ENCODE measurements at places on chromosomes 5 and 9.

- DNase-seq: no peak
These were observed 309.8 kb downstream of the IRX2 start for GRCh38 chr5:2441495-2442180.

DNA sequence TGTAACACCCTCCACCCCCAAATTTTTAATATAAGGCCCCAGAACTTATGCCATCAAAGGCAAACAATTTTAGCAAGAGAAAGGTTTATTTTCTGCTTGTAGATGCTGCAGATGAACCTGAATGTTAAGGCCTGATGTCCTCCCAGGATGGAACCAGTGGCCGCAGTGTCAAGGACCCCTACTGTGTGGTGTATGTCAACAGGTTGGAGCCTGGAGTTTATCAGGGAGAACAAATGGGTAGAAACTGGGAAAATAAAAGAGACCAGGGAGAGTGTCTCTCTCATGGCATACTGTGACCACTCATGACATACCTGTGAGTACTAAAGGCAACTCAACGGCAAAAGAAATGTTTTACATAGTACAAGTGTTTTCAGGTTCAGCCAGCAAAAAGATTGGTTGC, 34.5 kb upstream of the LMNB1 start:
- no peak for DNase-seq

- no peak for DNase-seq
These were observed 269.8 kb upstream of the RFX3 start for GRCh38 chr9:3795556-3795955.

DNA sequence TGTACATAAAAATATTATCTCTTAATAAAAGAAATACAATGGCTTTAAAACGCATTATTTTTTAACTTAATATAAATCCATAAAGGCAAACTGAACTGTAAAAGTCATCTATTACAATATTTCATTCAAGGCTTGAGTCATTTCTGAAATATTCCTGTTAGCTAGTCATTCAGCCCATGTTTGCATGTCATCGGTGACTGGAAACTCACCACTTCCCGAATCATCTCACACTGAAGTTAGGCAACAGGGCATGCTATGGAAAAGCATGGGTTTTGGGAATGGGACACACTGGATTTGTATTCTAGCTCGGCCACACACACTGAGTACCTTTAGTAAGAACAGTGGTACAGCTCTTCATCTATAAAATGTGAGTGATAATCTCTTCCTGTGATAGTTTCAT, 691.1 kb upstream of the C9orf72 start:
- no peak for DNase-seq

GRCh38 chr9:125843646-125844045, 96.5 kb downstream of the PBX3 start:
- DNase-seq: no peak

GRCh38 chr5:143524338-143524945, 121.0 kb upstream of the NR3C1 start:
- DNase-seq: no peak

DNA sequence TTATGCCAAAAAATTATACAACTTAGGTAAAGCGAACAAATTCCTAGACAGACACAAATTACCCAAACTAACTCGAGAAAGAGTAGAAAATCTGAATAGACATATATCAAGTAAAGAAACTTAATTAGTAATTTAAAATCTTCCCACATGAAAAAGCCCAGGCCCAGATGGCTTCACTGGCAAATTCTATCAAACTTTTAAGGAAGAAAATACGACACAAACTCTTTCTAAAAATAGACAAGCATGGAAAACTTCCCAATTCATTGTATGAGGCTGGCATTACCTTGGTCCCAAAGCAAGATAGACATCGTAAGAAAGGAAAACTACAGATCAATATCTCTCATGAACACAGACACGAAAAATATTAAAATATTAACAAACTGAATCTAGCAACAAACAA, 135.3 kb downstream of the DRD1 start:
- DNase-seq: no peak

GRCh38 chr9:127507751-127508648, 56.7 kb downstream of the LRSAM1 start:
- DNase-seq: no peak

GRCh38 chr9:81871695-81872094, 56.5 kb upstream of the SPATA31D4 start:
- no peak for DNase-seq

- DNase-seq: no peak
These were observed 85.8 kb downstream of the GNAQ start for GRCh38 chr9:77945798-77946197.

GRCh38 chr5:168723037-168723436, 143.9 kb upstream of the PANK3 start:
- DNase-seq: no peak

GRCh38 chr5:23268136-23268535, 239.3 kb upstream of the PRDM9 start:
- DNase-seq: no peak

GRCh38 chr5:112161392-112161748, 257.7 kb downstream of the EPB41L4A start:
- no peak for DNase-seq

GRCh38 chr9:72271613-72272478, 93.2 kb downstream of the ZFAND5 start:
- DNase-seq: peak; percentile 28

GRCh38 chr9:99948896-99949295, 42.4 kb downstream of the STX17 start:
- no peak for DNase-seq

GRCh38 chr9:1707291-1707690, 307.9 kb upstream of the SMARCA2 start:
- no peak for DNase-seq

- peak; percentile 89 for DNase-seq
These were observed 186.8 kb upstream of the KLF9 start for GRCh38 chr9:70601000-70601951.

- DNase-seq: no peak
These were observed 559.6 kb upstream of the ACO1 start for GRCh38 chr9:31824860-31825259.

DNA sequence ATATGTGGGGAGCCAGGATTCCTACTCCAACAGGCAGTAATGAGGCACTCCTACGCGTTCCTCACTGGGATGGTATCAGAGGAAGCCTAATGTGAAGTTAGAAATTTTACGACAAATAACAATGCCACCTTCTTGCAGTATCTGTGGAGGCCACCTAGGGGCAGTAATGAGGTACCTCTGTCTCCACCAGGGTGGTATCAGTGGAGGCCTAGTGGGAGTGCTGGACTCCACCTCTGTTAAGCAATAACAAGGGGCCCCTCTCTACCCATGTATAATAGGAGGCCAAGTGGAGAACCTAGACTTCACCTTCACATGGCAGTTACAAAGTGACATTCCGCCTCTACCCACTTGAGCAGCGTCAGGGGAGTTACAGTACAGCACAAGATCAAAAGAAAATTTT, 147.9 kb downstream of the PLPPR1 start:
- no peak for DNase-seq

GRCh38 chr5:65880496-65881072, 45.8 kb upstream of the ERBIN start:
- DNase-seq: no peak

DNA sequence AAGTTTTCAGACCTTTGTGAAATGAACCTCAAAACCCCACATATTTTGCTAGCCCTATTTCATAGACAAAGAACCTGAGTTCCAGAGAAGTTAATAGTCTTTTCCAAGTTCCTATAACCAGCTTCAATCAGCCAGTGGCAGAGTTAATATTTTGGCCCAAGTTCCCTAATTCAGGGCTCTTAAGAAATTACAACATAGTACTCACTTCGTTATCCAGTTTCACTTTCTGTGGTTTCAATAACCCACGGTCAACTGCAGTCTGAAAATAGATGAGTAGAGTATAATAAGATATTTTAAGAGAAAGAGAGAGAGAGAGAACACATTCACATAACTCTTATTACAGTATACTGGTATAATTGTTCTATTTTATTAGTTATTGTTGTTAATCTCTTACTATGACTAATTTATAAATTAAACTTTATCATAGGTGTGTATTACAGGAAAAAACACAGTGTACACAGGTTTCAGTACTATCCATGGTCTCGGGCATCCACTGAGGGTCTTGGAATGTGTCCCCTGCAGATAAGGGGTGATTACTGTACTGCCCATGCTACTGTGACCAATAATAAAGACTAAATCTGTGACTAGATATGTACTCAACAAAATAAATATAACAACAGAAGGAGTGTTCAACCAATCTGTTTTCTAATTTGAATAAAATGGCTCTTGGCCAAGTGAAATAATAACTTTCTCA, 9.3 kb upstream of the MYOT start:
- DNase-seq: no peak

DNA sequence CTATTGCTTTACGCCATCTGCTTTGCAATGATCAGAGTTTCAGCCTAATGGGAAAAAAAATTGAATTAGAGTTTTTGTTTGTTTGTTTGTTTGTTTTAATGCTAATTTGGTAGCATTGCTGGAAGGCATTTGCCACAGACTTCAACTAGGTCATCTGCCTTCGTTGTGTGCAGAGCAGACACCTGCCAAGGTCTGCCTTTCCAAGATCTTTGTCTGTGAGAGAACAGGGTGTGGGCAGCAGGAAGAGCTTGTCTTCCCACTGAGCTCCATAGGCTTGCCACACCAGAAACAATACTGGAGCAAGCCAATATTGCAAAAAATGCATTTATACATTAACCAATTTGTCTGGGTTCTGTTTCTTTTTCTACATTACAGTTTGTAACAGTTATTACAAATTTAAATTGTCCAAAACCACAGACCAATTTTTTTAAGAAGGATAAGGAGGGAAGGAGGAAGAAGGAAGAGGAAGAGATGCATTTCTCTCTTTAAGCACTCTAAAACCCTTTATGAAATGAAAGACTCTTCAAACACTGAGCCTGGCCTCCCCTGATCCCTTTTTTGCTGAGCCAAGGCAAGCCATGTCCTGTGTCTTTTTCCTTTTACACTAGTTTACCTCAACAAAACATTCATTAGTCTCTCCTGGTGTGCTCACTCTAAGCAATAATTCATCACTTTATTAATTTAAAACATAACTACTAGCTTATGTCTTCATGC, 210.5 kb downstream of the SNX18 start:
- no peak for DNase-seq

DNA sequence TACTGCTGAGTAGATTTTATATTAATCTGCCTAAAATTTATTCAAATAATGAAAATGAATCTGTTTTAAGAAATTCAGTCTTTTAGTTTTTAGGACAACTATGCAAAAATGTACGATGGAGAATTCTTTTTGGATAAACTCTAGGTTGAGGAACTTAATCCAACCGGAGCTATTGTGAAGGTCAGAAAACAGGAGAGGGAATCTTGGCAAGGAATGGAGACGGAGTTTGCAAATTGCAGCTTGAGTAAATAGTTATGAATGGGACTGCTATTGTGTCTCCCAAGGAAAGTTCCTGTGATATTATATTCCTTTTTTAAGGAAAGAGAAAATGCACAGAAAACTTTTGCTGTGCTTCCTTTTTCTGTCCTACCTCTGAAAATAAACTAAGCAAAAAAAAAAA, 67.9 kb downstream of the IQGAP2 start:
- DNase-seq: no peak

DNA sequence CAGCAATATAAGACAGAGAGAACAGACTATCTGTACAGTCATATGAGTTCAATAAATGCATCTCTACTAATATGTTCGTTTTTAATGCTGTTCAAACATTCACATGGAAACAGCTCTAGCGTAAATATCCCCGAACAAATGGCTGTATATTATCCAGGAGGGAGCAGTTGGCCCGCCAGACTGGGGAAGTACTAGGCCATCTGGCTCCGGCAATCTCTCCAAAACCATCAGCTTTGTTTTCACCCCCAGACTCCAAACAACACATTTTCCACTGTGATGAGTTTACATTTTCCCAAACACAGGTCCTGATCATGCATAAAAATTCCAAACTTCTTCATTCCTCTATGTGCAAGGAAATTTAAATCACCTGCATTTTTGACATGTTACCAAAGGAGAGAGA, 8.7 kb downstream of the EBF1 start:
- DNase-seq: no peak

DNA sequence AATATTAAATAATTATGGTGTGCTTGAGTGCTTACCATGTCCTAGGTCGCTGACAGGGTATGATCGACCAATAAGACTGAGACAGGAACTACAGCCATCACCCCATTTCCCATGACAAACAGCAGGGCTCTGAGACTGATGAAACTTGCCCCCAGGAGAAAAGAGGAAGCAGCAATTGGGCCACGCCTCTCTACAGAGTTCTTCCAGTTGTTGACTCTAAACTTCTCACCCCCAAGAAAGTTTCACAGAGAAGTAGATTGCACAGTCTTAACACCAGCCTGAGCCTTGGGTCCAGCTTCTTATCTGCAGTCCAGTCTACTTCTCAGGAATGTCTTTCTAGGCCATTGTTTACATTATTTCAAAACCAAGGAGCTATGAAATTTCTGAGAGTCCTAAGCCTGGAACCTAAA, 182.2 kb upstream of the ANKRD55 start:
- DNase-seq: no peak

DNA sequence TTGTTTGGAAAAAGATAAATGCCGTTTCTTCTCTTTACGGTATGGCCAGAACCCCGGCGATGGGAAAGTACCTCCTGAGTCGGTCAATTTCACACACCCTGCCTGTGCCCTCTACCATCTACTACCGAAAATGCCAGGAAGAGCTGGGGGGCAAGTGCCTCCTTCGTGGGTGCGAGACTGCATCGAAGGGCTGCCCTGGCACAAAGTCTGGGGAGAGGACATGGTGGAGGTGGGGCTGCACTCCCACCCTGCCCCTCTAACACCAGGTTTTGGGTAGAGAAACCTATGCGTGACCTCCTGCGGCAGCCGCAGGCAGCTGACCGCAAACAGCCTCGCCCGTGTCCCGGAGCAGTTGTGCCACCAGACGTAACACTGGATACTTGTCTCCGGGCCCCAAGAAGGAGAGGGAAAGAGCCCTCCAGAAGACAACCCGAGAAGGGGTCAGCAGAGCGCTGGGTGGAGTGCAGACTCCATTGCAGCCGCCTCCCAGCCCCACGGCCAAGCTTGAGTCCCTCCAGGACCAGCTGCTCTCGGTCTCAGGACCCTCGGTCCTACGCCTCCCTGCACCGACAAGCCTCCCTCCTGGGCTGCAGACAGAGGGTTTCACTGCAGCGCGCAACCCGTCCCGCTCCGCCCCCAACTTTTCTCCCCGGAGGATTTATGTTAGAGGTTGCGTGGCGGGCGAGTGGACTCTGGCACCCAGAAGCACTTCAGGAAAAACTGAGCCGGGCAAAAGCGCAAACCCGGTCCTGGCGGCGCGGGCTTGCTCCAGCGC, 823 bp upstream of the PRDM6 start:
- DNase-seq: no peak

- no peak for DNase-seq
These were observed 372.3 kb downstream of the CDH18 start for GRCh38 chr5:19615661-19616060.

GRCh38 chr5:43643750-43644149, 40.8 kb downstream of the NNT start:
- DNase-seq: no peak

- DNase-seq: no peak
These were observed 137.8 kb downstream of the KCNIP1 start for GRCh38 chr5:170641589-170642031.

DNA sequence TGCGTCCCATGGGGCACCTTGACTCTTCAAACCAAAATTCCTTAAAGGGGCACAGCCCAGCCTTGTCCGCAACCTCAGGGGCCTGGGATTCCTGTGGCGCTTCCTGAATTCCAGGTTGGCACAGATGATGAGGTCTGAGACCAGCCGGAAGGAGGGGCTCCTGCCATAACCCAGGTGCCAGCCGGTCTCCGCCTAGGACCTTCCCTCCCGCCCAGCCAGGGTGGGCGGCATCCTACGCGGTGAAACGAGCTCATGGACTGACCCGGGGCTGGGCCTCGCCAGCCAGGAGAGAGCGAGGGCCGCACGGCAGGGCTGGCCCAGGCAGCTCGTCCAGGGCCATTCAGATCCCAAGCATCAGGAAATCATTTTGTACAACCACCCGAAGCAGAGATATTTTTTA, 23.0 kb downstream of the AMBP start:
- DNase-seq: no peak

Data from omental fat pad (tissue), 4 donors.